ENCODE measurements at places on chromosomes 7 and 10. TPM values are rescaled to one million over a fixed set of nuclear protein-coding genes. Genes with fewer than 3 reads are reported as not detected.

The FIS1 gene
- 130 TPM for total RNA-seq

The GHRHR gene
- total RNA-seq, result not detected

The FANK1 gene
- 6.8 TPM for total RNA-seq

The VKORC1L1 gene
- 6.9 TPM for total RNA-seq

The ADRB1 gene
- 0.30 TPM for total RNA-seq

The CRYGN gene
- total RNA-seq, result not detected

The LLCFC1 gene
- total RNA-seq, result not detected

The SPDYE2B gene
- total RNA-seq, result not detected

The DOCK4 gene
- total RNA-seq, result 3.5 TPM

The NEURL1 gene
- total RNA-seq, result not detected

The NPY4R gene
- total RNA-seq, result not detected
